HCT116 (cell line): ENCODE measurements at places on chromosomes 1 and 21.

DNA sequence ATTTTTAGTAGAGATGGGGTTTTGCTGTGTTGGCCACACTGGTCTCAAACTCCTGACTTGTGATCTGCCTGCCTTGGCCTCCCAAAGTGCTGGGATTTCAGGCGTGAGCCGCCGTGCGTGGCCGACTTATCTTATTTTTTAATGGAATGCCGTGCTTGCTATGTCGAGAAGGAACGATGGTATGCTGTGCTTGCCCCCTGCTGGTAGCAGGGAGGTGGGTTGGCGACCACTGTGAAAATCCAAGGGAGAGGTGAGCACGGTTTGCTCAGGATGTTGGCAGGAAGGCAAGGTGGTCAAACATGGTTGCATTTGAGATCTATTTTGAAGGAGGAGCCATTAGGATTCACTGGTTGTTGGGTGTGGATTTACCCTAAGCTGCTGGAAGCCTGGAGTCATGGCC, 45.8 kb upstream of the RCC2 start:
- no peak for DNase-seq

GRCh38 chr1:214416858-214417257, 134.5 kb downstream of the PTPN14 start:
- no peak for DNase-seq

GRCh38 chr1:39943471-39944290, 11.3 kb upstream of the MFSD2A start:
- no peak for DNase-seq

- DNase-seq, result no peak
These were observed 58.0 kb downstream of the MEGF6 start for GRCh38 chr1:3553166-3553939.

DNA sequence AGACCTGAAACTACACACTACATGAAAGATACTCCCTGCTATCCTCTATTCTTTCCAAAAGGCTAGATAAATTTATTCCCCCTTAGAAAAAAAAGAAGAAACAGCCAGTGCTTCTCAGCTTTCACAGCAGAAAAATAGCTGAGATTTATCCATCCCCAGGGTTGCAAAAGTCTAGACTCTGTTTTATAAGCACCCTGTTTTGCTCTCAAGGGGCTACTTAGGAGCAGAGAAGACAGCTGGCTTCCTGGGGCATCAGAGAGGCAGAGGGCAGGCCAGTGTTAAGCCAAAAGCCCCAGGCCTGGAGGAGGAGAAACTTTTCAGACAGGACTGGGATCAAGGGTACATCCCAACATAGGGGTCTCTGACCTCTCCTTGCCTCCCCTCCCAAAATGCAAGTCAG, 3.9 kb downstream of the LAMB3 start:
- DNase-seq, result no peak

DNA sequence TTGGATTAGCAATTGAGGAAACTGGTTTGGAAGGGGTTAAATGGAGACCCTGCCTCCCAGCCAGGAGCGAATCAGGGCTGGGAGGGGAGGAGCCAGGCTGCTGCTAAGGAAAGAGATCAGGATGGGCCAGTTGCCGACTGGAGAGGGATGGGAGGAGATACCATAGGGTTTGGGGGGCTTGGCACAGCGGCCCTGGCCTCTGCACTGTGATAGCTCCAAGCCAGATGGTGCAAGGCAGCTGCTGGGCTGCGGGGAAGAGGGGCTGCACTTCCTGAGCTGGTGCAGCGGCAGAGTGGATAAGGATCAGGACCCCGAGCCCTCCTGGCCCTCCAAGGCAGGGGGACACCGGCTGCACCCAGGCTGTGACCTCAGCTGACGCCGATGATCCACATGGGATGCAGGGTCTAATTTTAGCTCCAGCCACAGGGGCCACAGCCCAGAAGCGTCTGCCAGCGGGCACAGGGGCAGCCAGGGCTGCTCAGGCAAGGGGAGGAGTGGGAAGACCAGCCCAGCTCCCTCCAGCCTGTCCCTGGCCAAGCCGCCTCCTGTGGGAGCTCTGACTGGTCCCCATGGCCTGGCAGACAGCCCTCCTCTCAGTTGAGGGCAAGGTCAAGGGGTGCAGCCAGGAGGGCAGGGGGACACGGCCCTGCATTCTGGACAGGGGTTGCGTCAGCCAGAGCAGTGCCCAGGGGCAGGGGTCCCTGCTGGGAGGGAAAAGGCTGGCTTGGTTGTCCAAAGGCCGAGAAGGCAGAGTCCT, at the start of gene EXTL1:
TSS of gene EXTL1 (plus strand) at position 129 of the 757 bp plus-strand sequence. CDS start 872 bp downstream, outside the sequence.
- DNase-seq, result no peak

DNA sequence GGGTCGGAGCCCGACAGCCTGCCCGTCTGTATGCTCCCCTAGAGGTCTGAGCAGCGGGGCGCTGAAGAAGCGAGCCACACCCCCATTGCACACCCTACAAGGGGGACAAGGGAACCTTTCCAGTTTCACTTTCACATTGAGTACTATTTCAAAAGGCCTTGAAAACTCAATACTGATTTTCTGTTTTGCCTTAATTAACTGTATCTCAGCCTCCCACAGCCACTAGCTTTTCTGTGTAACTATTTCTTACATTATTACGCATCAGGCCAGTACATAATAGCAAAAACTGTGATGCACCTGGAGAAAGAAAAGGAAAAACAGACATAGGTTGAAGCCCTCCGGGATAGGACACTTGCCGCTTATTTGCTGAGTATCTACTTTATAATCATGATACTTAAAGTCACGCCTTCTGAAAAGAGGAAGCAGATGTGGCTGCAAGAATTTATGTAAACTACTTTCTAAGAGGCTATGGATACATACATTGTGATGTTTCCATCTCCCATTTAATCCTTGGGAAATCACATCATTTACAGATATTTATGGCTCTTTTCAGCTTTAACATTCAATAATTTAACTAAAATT, 1719.5 kb downstream of the MRPL39 start:
- DNase-seq, result no peak

DNA sequence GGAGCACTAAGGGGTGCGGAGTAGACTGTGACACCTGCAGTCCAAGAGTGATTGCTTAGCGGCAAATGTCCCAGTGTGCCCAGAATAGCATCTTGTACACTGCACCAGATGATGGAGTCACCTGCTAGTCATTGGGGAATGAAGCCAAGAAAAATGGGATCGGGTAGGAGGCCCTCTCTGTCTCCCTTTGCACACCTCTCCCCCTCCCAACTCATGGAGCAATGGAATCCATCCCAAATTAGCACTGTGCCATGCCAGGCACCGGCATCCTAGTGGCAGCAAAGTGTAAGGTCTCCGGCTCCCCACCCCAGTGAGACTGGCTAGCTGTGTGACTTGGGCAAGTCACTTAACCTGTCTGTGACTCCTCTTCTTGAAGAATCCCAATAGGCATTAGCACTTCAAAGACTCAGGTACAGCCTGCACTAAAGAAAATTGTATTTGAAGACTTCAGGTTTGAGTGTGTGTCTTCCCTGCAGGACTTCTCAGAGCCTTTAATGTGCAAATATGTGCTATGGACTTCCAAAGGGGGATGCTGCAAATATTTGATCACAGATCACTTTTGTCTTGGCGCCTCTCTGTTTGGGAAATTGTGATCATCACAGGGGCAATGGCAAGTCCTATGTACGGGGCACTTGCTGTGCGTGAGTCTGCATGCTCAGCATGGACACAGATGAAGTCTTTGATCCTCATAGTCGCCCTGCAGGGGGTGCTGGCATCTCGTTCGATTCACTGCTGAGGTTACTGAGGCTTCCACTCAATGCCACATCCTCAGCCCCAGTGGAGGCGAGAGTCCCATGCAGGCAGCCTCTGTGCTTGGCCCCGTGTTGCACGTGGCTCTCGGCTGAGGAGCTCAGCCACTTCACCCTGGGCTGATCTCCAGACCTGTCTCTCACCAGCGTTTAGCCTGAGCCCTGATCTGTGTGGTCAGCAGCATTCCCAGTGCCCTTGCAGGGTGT, 272.9 kb upstream of the C1orf174 start:
- DNase-seq, result peak; percentile 10

DNA sequence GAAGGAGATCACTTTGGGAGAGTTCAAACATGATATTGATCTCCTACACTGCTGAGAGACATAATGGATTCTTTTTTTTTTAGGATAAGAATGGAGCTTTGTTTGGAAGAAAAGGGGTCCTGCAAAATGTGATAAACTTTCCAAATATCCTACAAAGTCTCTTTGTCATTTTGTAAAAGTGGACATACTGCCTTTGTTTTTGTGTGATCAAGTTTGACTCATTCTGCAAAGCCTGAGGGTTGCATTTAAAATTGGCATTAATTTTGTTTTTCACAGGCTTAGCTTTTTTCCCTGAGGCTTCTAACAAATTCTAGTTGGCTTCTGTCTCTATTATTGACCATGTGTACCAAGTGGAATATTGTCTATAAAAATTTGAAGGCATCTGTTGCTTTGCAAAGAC, 113.2 kb downstream of the AK5 start:
- DNase-seq, result no peak

- peak; percentile 37 for DNase-seq
These were observed 1.2 kb downstream of the GPR153 start for GRCh38 chr1:6259491-6260362.

- peak; percentile 48 for DNase-seq
These were observed 28.4 kb downstream of the HMGN2 start for GRCh38 chr1:26500488-26501175.

GRCh38 chr1:5142389-5142788, 488.0 kb downstream of the AJAP1 start:
- no peak for DNase-seq

- no peak for DNase-seq
These were observed 12.0 kb upstream of the RBP7 start for GRCh38 chr1:9985001-9985400.

GRCh38 chr1:49213301-49213700, 436.6 kb upstream of the BEND5 start:
- no peak for DNase-seq

- DNase-seq, result no peak
These were observed 12.6 kb downstream of the RHBDL2 start for GRCh38 chr1:38929054-38929453.

DNA sequence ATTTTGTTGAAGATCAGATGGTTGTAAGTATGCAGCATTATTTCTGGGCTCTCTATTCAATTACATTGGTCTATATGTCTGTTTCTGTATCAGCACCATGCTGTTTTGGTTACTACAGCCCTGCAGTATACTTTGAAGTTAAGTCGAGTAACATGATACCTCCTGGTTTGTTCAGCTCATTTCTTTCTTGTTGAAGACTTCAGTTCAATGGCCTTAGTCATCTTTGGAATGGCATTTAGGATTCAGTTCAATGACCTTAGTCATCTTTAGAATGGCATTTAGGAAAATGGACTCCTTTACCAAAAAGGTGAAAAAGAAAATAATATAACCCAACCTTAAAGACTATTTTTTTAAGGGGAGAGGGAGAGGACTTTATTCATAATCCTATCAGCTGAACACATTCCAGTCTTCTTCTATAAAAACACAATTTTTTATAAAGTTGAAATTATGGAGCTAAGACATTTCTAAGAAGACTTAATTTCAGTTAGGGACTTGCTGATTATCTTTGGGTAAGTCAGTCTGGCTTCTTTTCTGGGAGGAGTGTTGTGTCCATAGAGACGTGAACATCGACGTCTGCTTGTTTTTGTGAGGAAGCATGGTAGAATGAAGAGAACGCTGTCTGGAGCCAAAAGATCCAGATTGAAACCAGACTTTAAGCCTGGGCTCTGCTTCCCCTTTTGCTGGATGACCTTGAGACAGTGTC, 48.3 kb downstream of the DDR2 start:
- DNase-seq, result no peak

DNA sequence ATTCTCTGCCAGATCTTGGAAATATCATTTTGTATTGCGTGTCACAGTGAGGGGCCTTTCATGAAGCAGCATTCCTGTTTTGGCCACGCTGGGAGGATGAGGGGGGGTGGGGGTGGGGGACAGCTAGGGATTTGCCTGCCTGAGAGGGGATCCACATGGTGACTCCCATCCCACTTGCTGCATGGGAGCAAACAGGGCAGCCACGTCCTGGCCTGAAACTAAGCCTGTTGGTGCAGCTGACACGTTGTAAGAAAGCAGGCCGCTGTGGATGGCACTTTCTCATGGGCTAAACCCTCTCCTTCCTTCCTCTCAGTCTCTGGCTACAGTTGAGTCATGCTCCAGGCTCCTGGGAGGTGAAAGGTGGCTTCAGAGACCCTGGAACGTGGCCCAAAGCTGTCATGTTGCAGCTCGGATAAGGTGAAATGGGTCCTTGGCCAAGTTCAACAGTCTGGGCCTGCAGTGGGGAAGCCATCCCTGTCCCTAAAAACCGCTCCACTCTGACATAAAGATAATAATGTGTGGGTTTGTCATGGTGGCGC, 346.7 kb upstream of the VAMP3 start:
- DNase-seq, result no peak

- DNase-seq, result no peak
These were observed 55.3 kb upstream of the DSCAM start for GRCh38 chr21:40902299-40902698.

- DNase-seq, result no peak
These were observed 9.9 kb downstream of the SYNJ1 start for GRCh38 chr21:32717851-32718316.

GRCh38 chr1:94694226-94694915, 125.8 kb upstream of the SLC44A3 start:
- DNase-seq, result no peak
